Stimulated activated CD4-positive, alpha-beta T cell treated with anti-CD3 and anti-CD28 coated beads, Interleukin-1b, Interleukin-23, amount 100 ng/mL, for 1 hour (primary cell): ENCODE measurements at places on chromosomes 2 and 18.

- DNase-seq = no peak
Observed at GRCh38 chr2:134320930-134321329, 67.1 kb downstream of the MGAT5 start.

GRCh38 chr2:56369316-56369715 is 185.5 kb downstream of the CCDC85A start:
- no peak for DNase-seq

DNA sequence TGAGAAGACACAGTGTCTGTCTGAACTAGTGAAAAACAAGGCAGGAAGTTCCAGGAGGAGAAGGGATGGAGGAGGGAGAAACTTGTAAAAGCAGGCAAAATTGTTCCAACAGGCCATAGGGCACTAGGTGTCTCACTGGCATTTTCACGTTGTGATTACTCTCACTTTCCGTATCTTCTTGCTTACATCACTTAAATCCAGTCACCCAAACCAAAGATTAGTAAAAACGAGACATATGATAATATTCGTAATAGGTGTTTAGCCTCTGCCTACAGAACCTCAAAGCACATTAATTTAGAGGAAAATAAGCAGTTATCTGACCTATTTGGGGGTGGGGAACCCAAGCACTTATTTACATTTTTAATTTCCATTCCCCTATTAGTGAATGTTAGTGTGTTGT is 78.3 kb downstream of the POU3F3 start:
- DNase-seq = no peak

GRCh38 chr18:416930-417329 is 83.6 kb downstream of the COLEC12 start:
- no peak for DNase-seq

GRCh38 chr2:209763106-209763505 is 8.5 kb upstream of the UNC80 start:
- DNase-seq = no peak

- DNase-seq = no peak
Observed at GRCh38 chr2:214489702-214490101, 78.8 kb downstream of the VWC2L start.

DNA sequence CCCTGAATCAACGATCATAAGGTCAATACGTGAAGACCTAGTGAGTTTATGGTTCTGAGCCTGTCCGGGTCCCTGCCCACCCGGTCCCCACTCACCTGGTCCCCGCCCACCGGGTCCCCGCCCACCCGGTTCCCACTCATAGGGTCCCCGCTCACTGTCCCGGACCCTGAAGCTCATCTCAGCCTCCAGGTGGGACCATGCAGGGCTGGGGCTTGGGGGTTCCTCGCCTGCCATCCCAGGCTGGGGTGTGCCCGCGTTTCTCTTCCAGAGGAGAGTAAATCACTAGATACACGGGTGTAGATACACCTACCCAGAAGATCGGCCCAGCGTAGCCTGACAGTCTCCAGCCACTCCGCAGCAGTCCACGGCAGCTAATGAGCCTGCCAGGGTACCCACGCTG is 131.5 kb downstream of the MBP start:
- no peak for DNase-seq

GRCh38 chr2:205087862-205088261 is 542.6 kb downstream of the PARD3B start:
- DNase-seq = no peak

- no peak for DNase-seq
Observed at GRCh38 chr2:166844111-166844510, 44.2 kb upstream of the XIRP2 start.

GRCh38 chr2:240288087-240288521 is 147.4 kb upstream of the GPC1 start:
- no peak for DNase-seq

- DNase-seq = no peak
Observed at GRCh38 chr2:47916412-47916811, 10.1 kb upstream of the FBXO11 start.

DNA sequence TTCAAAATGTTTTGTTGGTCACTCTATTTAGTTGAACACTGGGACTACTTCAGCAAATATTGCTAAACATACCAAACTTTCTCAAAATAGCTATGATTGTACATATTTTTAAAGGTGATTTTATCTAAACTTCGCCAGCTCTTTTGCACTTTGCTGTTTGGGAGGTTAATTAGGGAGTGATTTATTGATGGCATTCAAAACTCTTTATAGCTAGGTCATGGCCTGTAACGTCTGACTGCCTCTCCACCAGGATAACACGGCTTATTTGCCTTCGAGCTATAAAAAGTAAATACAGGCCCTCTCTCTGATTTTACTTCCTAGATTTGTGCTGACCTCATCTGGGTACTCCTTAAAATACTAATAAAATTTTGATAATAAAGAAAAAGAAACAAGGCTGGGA is 931.9 kb downstream of the DCDC2C start:
- no peak for DNase-seq

DNA sequence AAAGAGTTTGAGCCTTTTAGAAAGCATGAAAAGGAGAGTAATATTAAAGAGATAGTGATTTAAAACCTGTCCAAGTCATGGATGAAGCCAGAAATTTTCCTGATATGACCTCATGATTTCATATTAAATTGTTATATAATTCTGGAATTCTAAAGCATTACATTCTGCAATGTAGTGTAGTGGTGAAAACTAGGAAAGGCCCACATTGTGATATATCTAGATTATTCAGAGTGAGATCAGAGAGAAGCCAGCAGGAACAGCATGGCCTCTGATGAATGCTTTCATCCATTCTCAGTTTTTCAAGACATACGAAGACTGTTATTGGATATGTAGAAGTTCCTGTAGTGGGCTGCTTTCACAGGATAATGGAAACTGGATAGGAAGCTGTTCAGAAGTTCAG is 98.8 kb downstream of the LCLAT1 start:
- DNase-seq = no peak

DNA sequence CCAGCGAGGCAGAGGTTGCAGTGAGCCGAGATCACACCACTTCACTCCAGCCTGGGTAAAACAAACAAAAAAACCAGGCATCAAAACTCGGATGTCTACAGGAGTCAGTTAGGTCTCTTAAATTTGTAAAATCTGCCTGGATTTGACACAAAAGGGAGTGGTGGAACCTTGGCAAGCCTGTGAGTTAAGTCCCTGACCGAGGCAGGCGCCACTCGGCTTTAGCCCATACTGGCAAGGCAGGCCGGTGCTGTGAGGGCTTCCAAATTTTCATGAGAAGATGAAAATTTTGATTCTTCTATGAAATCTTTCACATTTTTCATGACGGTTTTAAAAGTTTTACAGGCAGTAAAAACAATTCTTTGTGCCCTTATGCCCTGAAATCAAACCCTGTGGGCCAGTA is 165.8 kb downstream of the FMNL2 start:
- DNase-seq = no peak

DNA sequence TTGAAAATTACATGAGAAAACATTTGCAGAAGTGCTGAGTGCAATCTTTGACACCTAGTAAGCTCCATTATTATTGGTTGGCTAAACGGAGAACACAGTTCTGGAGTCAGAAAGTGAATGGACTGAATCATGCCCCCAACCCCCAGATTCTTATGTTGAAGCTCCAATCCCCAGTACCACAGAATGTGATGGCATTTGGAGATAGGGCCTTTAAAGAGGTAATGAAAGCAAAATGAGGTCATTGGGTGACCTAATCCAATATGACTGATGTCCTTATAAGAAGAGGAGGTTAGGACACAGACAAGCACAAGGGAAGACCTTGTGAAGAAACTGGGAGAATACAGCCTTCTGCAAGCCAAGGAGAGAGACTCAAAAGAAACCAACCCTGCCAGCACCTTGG is 200.9 kb upstream of the EPAS1 start:
- no peak for DNase-seq
